ENCODE measurements at places on chromosomes 2 and 18.

- no peak for DNase-seq
Observed at GRCh38 chr2:106759966-106760365, 126.0 kb downstream of the ST6GAL2 start.

DNA sequence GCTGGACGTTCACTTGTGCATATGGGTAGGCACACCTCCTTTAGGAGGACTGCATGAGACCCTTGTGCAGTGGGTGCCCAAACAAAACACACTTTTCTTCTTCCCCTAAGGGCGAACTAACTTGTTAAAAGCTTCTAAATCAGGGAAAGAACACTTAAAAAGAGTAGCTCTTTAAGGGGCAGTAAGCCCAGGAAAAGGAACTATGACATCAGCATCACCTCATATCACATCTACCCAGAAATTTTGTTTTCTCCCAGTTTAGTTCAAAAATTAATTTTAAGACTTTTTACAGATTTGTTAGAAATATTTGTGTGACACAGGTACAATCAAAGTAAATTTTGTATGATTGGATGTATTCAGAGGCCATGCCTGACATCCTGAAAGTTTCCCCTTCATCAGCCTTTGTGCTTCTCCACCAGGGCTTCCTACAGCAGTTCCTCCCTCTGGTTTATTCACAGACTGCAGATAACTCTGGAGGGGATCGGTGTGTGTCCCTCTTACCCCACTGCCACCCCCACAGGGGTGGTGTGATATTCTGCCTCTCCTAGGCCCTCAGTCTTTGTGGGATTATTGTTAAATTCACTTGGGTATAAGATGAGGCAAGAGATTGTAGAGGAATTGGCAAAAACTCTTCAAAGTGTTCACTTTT, 27.6 kb downstream of the BCL2L11 start:
- no peak for DNase-seq

- no peak for DNase-seq
Observed at GRCh38 chr18:28984731-28985130, 807.8 kb upstream of the CDH2 start.

- DNase-seq = no peak
Observed at GRCh38 chr18:26335571-26336487, 109.6 kb downstream of the TAF4B start.

DNA sequence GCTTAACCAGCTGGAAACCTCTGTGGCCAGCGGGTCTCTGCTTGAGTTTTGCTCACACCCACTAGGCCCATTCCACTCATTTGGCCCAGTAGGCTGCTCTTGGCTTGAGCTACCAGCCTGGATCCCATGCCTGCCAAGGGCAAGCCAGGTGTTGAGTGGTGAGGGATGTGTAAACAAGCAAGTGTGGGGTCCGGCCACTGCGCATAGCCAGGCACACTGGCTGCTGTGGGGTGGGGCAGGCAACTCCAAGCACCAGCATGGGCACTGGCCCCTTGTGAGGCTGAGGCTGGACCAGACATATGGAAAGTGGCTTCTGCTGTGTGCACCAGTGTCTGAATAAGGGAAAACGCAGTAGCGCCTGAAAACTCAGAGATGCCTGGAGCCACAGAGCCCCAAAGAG, 732.7 kb downstream of the NR4A2 start:
- DNase-seq = no peak

DNA sequence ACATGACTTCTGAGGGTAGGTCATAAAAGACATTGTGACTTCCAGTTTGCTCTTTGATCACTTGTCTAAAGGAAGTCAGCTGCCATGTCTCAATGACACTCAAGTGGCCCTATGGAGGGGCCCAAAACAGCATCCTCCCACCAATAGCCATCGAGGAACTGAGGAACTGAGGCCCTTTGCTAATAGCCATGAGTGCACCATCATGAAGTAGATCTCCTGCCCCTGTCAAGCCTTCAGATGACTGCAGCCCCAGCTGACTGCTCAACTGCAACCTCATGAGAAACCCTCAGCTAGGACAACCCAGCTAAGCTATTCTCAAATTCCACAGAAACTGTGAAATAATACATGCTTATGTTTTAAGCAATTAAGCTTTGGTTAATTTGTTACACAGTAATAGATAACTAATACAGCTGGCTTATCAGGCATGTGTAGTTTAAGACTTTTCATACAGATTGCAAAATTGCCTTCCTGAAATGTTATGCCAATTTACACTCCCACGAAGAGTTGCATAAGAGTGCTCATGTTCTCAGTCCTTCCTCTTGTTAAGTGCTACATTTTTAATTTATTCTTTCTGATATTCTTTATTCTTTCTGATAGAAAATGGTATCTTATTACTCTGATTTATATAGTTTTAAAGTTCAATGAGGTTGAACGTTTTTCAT, 105.6 kb upstream of the NDUFV2 start:
- DNase-seq = no peak

DNA sequence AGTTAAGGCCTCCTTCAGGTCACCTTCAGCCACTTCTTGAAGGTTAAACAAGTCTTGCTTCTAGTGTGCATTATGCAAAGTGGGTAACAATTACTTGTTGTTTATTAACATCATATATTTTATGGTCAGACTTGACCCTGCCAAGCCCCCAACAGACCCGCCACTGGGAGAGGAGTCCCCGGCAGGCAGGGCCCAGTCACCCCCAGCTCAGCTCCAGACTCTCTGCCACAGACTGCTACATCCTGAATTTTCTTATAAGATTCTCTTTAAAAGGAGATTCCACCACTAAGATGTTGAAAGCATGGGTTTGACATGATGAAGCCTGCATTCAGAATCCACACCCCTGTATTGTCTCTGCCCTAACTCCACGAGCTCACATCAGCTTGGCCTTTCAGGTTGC, 174.3 kb upstream of the ARL4C start:
- no peak for DNase-seq

- no peak for DNase-seq
Observed at GRCh38 chr18:77141401-77142118, 9.0 kb upstream of the MBP start.

- DNase-seq = no peak
Observed at GRCh38 chr2:230225486-230225885, at the start of gene SP140. TSS of gene SP140 (plus strand) at chr2:230225736. CDS start at chr2:230225845, 109 bp downstream.

DNA sequence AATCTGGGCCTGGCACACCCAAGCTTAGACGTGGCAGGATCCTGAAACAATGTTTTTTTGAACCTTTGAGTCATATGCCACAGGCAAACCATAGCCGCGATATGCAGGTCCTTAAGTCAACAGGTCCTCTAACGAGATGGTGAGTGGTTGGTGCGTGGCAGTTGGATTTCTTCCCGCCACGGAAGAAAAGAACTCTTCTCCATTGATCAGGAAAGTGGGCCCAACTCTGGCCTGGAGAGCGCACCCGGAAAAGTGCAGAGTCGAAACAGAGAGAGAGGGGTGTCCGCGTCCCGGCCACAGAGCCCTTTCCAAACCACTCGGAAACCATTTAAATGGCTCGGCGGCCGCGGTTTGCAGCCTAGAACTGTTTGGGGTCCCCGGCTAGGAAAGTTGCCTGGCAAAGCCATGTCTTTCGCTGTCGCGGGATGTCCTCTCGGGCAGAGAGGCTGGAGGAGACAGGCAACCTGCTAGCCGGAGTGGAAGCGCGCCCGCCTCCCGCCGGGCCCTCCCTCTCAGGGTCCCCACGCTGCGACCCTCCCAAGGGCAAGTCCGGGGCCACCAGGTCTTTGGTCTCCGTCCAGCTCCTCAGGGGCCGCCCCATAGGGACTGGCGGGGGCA, 777 bp downstream of the GALNT3 start:
- DNase-seq = no peak

GRCh38 chr2:45141883-45142866, 132.9 kb upstream of the SIX2 start:
- no peak for DNase-seq

DNA sequence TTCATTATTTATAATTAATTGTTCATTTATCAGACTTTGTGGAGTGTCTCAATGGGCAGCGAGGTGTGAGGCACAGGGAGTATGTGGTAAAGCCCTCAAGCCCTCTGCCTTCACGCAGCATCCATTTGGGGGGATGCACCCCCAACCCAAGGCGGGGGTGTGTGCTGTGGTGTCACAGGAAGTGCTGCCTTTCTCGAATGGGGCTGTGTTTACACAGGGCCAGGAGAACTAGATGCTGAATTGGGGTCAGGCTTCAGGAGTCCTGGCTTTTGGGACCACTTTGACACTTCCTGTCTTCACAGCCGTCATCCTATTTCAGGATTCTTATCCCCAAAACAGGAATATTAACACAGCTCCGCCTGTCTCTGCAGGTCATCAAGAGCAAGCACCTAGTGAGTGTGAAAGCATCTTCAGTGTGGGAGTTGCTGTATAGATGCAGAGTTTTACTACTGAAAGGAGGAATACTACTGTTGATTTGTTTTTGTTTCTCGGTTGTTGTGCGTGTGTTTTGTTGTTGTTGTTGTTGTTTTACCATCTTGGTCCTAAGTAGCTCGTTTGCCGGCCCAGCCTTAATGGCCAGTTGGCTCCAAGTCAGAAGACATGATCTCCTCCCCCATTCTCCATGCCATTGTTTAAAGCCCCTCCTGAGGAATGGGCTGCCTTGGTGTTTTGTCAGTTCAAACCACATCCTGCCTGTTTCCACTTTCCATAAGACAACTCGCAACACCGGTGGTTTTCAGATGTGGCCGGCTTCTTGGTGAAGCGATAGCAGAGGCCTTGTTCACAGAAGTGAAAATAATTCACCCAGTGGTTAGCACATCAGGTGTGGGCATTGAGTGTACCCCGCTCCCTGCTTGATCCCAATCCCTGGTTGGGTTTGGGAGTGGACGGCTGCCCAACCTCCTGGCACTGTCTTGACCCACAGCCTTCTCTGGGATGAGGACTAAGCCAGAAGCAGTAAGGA, 221.3 kb downstream of the BCL2 start:
- no peak for DNase-seq

DNA sequence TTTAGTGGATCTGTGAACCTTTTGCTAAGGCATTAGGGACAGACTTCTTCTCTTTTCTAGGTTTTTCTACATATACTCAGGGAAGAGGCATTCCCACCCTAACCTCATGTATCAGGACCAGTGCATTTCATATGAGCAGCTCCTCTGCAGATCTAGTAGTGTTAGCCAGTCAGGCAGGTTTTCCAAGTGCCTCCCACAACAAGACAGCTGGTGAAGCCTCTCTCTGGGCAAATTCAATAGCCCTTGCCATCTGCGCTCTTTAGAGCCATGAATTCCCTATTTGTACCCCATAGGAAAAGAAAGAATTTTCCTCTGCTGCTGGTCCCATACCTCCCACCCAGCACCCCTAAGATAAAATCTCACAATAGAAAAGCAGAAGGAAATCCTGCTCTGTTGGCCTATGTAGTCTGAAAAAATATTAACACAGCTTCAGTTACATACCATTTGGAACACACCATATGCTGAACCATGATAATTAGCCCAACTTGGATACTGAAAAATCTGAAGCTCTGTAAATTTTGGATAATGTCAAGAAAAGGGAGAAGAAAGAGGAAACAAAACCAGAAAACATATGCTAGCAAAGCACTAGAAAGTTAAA, 1354.6 kb upstream of the NRXN1 start:
- no peak for DNase-seq

GRCh38 chr2:46831869-46832265, 83.7 kb downstream of the MCFD2 start:
- DNase-seq = no peak

DNA sequence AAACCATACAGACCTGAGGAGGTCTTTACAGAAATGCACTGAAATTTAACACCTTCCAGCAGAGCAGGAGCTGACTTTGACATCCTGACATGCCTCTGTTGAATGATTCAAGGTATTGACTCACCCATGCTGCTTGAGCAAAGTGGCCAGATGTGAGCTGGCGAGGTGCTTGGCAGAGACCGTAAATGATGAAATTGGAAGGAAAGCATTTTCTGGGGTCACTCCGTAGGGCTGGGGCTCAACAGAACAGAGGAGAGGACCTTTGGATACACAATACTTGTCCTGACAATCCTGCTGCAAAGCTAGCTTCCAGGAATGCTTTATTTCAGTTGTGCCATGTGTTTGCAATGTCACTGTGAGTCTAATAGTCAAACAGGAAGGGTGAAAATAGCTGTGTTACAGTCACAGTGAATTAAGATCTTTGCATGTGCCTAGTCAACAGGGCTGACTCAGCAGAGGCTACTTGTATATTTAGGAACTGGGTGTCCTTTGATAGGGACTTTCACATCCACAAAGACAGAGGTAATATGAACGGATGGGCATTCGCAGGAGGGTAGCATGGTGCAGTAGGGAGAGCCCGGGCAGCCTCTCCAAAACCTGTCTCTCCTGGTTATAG, 31.6 kb upstream of the NCK2 start:
- DNase-seq = no peak

DNA sequence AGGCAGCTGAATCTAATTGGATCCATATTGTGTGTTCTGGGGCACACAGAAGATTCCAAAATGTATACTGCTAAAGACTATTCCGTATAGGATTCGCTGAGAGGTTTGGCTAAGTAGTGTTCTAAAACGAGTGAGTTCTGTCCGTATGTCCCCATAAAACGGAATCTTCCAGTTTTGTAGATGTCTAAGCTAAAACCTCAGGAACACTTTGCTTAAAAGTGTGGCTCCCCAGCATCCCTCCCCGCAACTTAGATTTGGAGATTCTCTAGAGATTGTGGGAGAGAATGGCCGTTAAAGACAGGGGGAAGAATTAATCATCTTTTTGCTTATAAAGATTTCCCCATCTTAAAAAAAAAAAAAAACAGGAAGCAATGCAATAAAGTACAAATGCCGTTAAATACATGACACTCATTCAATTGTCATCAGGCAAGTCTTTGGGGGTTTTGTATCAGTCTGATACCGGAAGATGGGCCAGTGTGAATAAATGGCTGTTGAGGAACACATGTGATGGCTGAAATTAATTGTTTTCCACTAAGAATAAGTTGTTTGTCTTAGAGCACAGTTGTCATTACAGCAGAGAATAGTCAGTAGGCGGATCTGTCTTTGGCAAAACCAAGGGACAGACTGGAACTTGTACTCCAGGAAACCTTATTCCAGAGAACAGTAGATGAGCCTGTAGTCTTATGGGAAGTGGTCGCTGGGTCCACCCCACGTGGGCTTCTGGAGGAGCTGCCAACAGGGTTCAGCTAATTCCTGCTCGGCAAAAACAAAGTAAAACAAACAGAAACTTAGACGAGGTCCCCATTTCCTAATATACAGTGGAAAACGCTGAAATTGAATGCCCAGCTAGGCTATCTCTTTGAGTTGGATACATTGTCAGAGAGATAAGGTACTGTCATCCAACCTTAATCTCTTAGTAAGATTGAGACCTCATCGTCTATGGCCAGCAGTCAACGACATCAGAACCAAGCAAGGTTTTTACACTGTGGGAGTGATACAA, 1.7 kb downstream of the EMILIN2 start:
- no peak for DNase-seq

- DNase-seq = peak; percentile 15
Observed at GRCh38 chr18:56702946-56703345, 51.8 kb downstream of the WDR7 start.

- DNase-seq = no peak
Observed at GRCh38 chr2:10935953-10936942, 24.5 kb downstream of the KCNF1 start.

- no peak for DNase-seq
Observed at GRCh38 chr2:218284106-218284811, 8.0 kb downstream of the TMBIM1 start.
